Activated T-cell treated with anti-CD3 and anti-CD28 coated beads for 1 hour (primary cell): ENCODE measurements at places on chromosomes 5 and 9.
A peak's percentile ranks its signal among the peaks of the same experiment; 100 is the strongest.

GRCh38 chr5:74067748-74068541, 441.9 kb downstream of the ARHGEF28 start:
- DNase-seq = no peak

- DNase-seq = no peak
Measured at GRCh38 chr5:79011219-79011836, 26.2 kb upstream of the ARSB start.

DNA sequence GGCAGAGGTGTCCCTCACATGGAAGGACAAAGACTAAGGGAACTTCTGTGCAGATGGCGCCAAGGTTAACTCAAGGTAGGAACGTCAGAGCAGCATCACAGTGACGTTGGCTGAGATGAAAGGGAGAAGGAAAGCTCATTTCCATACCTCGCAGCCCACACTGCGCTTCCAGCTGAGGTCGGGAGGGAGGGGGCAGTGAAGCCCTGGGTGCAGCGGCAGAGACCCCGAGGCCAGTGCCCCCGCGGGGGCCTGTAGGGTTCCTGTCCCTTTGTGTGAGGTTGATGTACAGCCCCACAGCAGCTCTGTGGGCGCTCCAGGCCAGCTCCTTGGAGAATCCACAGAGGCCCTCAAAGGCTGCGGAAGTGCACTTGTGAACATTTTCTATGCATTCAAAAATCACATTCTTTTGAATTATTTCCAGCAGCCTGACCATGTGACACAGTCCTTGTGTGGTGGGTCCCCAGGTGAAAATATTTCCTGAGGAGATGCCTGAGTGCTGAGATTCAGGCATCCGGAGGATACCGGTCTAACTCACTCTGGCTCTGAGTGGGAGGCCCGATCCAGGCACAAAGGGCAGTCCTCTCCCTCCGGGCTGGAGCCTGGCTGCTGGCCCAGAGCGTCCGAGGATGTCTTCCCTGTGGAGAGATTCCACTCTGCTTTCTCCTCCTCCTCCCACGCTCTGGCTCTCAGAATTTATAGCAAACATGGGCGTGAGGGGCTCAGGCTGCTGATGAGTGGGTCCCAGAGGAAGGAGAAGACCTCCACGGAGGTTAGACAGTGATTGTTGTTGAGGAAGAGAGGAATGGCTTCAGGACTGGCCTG, 150.7 kb downstream of the ICE1 start:
- no peak for DNase-seq

DNA sequence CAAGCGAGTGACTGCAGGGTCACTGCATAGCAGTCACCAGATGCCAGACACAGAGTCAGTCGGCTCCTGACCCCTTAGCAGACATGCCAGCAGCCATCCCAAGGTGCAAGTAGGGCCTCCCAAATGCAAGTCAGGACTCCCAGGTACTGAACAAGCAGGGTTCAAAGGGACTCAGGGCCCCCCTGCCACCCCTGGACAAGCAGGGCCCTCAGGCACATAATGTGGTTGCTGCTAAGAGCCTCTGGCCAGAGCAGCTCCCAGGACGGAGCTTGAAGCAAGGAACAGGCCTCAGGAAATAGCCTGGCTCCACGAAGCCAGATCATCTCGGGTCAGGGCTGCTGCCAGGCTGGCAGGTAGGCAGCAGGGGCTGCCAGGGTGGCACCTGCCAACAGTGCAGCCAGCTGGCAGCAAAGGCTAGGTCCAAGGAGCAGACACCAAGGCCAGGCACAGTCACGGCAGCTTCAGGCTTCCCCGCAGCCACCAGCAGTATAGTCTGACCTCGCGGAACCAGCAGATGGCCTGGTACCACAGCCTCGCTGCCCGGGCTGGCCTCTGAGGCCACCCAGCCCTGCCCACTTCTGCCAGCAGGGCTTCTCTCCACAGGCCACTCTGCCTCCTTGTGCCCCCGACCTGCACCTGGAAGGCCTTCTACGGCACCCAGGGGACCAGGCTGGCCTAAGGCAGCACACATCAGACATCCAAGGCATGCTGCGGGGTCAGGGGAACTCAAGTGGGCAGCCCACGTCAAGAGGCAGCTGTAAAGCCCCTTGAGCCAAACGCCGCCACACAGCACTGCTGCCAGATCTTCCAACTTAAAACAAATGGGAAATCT, 7.4 kb downstream of the EEIG1 start:
- no peak for DNase-seq

GRCh38 chr9:135701959-135702721, at the start of gene KCNT1:
Gene KCNT1 (plus strand): TSS chr9:135702185. CDS start chr9:135702259, 74 bp downstream.
- peak; percentile 51 for DNase-seq

DNA sequence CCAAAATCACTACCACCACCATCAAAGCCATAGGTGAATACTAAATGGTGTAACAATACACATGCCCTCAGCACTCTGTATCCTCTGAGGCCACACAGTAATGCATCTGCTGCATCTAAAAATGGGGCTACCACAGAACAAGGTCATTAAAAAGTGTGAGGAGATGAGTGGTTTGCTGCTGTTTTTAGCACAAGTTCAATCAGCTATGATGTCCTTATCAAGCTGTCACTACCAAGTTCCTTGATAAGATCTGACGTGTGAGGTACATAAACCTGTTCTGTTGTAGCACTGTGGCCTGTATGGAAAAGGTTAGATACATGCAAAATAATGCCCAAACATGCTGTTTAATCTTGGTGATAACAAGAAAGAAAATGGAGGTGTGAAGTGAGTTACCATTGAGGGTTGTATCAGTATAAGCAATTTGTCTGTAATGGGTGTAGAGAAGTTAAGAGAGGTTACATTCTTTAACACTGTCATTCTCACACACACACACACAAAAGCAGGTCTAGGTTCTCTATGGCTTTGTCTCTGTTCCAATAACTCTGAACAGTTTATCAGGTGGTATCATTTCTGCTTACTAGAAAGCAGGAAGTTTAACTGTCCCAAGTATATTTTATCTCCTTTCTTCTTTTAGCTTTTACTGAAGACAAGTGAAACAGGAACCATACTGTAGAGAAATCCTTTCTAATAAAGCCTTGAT, 252.9 kb downstream of the CWC27 start:
- DNase-seq = no peak

DNA sequence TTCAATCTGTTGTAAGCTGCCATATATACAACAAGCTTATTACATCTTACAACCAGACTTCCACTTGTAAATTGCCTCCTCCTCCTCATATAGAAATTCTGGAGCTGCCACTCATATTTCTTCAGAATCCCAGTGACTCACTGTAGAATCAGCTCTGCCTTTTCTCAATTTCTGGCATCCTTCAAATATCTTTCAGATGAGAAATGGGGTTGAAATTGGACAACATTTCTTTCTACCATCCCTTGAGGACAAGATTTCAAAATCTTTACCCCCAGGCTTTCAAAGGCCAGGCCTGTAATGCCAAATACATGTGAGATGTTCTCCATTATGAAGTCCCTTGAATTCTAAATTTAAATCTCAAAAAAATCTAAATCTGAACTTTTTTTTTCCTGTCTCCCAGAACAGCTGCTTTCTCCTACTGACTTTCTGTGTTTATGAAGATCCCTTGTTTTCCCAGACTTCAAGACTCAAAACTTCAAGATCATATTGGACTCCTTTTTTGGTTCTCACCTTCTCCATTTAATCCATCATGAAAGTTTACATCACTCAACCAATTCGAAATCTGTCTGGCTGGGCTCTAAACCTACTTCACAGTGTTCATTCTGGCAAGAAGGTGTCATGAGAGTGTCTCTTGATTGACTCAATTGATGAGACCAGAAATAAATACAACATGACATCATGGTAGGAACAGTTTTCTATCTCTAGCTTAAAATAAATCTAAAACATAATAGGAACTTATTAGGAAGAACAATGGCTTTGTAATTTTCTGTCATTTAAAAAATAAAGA, 109.8 kb downstream of the HMHB1 start:
- no peak for DNase-seq

GRCh38 chr5:140303966-140304365, 1.1 kb upstream of the PFDN1 start:
- no peak for DNase-seq

DNA sequence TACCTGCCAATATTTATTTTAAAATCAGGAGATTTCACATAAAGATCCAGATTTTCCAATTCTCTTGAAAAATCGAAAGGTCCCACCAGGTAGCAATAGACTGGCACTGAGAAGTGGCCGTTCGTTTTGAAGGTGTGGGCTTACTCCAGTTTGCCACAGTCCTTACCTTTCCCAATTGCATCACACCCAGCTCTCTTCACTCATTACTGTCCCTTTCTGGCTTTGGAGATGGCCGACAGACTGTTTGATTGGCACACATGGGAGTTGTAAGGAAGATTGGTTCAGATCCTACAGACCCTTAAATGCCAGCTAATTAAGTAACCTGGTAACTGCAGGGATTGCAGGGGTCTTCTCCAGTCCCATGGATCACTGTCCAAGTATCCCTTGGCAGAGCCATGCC, 68.7 kb upstream of the LARP1 start:
- DNase-seq = no peak

DNA sequence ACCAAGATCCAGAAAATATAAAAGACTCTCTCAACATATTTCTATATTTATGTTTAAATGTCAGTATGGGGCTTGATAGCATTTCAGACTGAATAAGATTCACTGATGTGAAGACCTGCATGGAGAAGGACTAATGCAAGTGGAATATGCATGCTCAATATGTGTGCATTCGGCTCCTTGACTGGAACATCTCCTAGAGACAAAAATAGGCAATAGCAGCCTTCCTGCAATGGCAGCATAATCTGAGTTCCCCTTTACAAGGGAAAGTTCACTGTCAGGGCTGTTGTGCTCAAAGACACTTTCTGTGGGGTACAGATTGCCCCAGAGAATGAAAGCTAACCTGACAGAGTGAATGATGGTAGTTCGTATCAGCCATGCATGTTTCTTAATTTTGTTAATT, 42.4 kb downstream of the STARD4 start:
- DNase-seq = no peak

GRCh38 chr5:172715421-172715780, 55.6 kb downstream of the DUSP1 start:
- DNase-seq = no peak

GRCh38 chr5:145711417-145711816, 123.7 kb downstream of the PRELID2 start:
- DNase-seq = no peak

- no peak for DNase-seq
Measured at GRCh38 chr5:7606840-7607465, 211.0 kb downstream of the ADCY2 start.

GRCh38 chr5:95537501-95537900, 17.3 kb downstream of the SKIC3 start:
- DNase-seq = no peak

GRCh38 chr5:173806270-173807035, 81.7 kb upstream of the CPEB4 start:
- DNase-seq = no peak

DNA sequence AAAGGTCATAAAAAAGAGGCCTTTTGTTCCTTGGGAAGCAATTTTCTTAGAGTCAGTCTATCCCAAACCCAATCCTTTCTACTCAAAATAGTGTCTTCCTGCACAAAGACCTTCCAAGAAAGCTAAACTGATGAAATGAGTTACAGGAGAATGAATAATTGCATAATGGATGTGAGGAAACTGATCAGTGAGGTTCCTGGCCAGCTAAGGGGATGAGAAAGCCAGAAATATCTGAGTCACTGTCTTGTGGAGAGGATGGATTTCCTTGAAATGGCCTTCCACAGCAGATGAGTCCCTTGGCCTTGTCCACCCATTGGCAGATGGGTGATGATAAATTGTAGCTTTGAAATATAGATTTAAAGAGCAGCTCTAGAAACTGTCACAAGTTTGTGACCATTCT, 756.1 kb downstream of the DNAH5 start:
- DNase-seq = no peak

DNA sequence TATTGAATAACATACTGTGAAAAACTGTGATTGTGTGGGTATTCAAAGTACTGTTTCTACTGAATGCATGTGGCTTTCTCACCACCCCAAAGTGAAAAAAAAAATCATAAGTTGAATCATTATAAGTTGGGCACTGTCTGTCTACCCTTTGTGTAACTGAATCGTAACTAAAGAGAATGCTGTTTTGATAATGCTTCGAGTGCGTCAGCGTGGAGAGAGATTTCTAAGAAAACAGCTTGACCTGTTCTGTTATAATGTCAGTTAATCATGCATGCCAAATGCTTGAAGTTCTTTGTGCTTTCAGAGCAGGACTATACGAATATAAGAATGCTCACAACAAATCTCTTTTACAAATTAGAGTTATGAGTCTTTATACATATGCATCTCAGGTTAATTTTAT, 148.8 kb upstream of the SGCD start:
- no peak for DNase-seq

DNA sequence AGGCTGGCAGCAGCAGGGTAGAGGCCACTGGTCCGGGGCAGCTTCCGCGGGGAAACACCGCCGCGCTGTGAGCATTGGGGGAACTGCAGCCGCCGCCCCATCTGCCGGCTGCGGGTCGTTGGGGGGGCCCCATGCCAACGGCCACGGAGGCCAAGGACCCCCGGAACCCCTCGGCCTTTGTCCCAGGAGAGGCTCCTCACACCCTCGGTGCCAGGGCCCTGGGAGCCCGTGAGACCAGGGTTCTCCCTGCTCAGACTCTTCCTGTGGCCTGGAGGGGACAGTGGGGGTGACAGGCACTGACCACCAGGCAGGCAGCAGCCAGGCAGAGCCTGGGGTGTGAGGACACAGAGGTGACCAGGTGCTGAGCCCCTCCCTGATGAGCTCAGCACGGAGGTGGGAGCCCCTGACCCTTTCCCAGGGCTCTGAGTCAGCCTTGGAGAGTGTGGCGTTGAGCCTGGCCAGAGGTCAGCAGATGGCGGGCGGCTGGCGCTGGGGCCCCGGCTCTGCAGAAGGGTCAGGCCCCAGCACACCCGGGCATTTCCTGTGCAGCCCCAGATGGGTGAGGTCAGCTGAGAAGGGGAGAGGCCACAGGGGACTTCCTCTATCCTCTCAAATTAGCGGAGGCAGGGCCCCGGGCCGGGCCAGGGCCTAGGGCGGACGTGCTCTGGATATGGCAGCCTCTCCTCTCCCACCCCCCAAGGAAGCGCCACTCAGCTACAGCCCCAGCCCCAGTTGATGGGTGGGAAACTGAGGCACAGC, 17.9 kb upstream of the EGFL7 start:
- DNase-seq = peak; percentile 59

DNA sequence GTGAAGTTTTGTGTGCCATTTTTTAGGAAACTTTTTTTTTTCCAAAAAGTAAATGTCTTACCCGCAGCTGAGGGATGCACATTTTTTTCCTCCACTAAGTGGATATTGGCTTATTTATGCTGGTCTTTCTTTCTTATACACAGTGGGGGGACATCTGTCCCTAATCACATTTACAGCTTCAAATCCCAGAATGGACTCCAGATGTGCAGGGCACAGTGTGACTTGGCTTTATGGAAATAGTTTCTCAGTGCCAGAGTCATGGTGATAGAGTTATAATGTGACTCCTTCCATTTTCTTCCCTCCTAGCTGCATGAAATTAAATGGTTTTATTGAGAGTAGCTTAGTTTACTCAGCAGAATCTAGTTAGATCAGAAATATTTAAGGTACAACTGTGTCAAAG, 66.5 kb downstream of the SV2C start:
- no peak for DNase-seq

GRCh38 chr9:114373960-114374730, 13.6 kb downstream of the AKNA start:
- no peak for DNase-seq

GRCh38 chr9:35164711-35165110, 2.9 kb downstream of the UNC13B start:
- no peak for DNase-seq
